ENCODE measurements at places on chromosomes 2 and 18.
A peak's percentile ranks its signal among the peaks of the same experiment; 100 is the strongest.

DNA sequence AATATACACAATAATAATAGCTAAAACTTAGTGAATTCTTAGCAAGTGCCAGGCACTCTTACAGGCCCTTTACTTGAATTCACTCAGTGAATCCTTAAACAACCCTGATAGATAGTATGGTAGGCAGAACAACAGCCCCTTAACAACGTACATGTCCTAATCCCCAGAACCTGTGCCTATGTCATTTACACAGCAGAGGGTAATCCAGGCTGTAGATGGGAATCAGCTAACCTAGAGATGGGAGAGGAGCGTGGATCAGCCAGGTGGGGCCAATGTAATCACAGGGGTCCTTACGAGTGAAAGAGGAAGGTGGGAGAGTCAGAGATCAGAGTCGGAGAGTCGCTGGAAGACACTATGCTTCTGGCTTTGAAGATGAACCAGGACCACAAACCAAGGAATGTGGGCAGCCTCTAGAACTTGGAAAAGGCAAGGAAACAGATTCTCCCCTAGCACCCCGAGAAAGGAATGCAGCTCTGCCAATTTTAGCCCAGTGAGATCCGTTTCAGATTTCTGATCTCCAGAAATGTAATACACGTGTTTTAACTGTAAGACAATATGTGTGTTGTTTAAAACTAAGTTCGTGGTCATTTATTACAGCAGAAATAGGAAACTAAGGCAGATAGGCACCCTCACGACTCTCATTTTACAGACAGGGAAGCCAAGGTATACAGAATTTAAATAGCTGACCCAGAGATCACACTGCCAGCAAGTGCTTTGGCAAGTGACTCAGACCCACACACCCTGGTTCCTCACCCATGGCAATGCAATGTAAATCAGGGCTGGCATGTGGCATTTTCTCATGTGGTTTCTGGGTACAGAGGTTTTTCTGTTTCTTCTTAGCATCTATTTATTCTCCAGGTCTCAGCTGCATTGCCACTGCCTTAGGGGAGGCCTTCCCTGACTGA, 68.9 kb downstream of the DOCK10 start:
- peak; percentile 62 for DNase-seq

- DNase-seq, result peak; percentile 60
Observed at GRCh38 chr2:69192176-69192945, 179.4 kb downstream of the ANTXR1 start.

GRCh38 chr2:157325786-157326185, at the start of gene ERMN:
Gene ERMN (minus strand): TSS chr2:157325824. CDS start chr2:157325642, 182 bp downstream.
- DNase-seq, result no peak

DNA sequence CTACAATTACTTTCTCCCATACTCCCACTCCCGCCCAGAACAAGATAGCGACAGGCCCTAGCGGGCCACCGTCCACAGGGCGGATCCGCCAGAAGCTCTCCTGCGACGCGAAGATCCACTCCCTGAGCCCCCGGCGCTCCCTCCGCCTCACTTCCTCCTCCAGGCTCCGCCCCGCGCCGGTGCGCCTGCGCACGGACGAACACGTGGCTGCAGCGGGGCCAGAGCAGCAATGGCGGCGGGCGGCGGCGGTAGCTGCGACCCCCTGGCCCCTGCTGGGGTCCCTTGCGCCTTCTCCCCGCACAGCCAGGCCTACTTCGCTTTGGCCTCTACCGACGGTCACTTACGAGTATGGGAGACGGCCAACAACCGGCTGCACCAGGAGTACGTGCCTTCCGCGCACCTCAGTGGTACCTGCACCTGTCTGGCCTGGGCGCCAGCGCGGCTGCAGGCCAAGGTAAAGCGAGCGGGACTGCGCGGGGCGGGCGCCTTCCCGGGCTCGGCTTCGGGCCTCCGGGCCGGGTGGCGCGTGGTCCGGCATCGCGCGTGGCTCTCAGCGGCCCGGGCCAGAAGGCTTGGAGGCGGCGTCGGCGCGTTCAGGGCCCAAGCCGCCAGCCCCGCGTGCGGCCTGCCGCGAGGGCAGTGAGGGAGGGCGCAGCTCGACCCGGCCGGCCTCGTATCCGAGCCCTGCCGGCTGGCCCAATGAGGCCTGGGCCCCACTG, at the start of gene WDR43:
Gene WDR43, plus strand, starts transcription at position 198 of the 719 bp plus-strand sequence. Its CDS starts 32 bp downstream, at position 230.
- DNase-seq, result peak; percentile 99
